Stimulated activated CD4-positive, alpha-beta T cell treated with anti-CD3 and anti-CD28 coated beads, Interleukin-2, amount 100 ng/mL, for 4 hours (primary cell): ENCODE measurements at places on chromosomes 1 and 21.

GRCh38 chr1:71766748-71767147, 515.6 kb downstream of the NEGR1 start:
- no peak for DNase-seq

DNA sequence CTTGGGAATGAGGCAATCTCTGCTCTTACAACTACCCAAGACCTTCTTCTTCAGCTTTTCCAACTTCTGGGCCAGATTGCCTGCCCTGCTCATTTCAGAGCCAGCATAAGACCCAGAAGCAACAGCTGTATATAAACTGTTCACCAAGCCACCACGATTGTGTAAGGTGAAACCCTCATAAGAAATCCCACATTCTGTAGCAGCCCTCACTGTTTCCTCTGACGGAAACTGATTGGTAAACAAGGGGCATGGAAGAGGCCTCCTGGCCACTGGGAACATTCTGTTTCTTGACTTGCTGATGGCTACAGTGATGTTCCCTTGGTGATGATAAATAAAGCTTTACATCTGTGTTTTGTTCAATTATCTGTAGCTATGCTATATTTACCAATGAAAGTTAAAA, 39.7 kb upstream of the EXO1 start:
- no peak for DNase-seq

- peak; percentile 5 for DNase-seq
Measured at GRCh38 chr1:3695326-3696217, 43.3 kb downstream of the TP73 start.

GRCh38 chr1:22122273-22123070, 20.4 kb downstream of the WNT4 start:
- no peak for DNase-seq

- DNase-seq: no peak
Measured at GRCh38 chr1:3511856-3512255, 57.4 kb downstream of the ARHGEF16 start.

DNA sequence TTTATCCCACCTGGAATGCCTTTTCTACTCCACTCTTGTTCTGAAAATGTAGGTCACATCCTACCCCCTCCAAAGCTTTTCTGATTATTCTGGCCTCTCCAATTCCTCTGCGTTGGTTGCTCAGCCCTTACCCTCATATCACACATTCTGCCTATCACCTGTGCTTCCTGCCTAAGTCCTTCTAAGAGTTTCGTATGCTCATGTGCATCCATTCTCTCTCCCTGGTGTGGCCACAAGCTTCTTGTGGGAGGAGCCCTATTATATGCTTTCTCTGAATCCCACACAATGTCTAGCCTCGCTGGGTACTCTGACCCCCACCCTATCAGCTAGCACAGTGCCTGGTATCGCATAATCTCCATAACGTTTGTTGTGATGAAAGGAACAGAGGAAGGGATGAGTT, 54.2 kb downstream of the CD58 start:
- no peak for DNase-seq

GRCh38 chr21:45969921-45970673, 11.5 kb upstream of the COL6A1 start:
- no peak for DNase-seq

GRCh38 chr1:72283307-72284083, 1.2 kb upstream of the NEGR1 start:
- DNase-seq: no peak

- DNase-seq: no peak
Measured at GRCh38 chr21:33265664-33266049, 510 bp upstream of the IL10RB start.

- no peak for DNase-seq
Measured at GRCh38 chr1:154831462-154831861, 38.6 kb downstream of the KCNN3 start.

- DNase-seq: no peak
Measured at GRCh38 chr1:220093361-220094015, 444 bp upstream of the IARS2 start.

GRCh38 chr1:200659269-200659668, 10.4 kb downstream of the DDX59 start:
- DNase-seq: no peak

- no peak for DNase-seq
Measured at GRCh38 chr1:3261007-3261968, 192.3 kb downstream of the PRDM16 start.

GRCh38 chr21:43859747-43860214, 5.2 kb upstream of the AGPAT3 start:
- no peak for DNase-seq

DNA sequence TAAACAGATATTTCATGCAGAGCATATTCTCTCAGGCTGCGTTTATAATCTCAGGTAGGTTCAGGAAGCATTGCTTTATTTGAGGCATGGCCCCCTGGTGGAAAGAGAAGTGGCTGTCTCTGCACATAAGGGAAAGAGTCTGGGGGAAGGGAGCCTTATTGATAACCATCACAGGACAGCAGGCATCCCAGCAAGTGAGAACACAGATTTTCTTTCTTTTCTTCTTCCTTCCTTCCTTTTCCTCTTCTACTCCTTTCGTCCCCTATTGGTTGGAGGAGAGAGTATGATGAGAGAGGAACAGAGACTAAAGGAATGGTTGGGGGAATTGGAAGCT, 21.9 kb downstream of the TSNAX start:
- DNase-seq: no peak
